Upper lobe of right lung (tissue), 1 donor: ENCODE measurements at places on chromosomes 16 and 17. TPM values are rescaled to one million over a fixed set of nuclear protein-coding genes. Genes with fewer than 3 reads are reported as not detected.

The OR1A1 gene
- not detected for total RNA-seq

The ANKFN1 gene
- total RNA-seq, result 0.75 TPM

DNA sequence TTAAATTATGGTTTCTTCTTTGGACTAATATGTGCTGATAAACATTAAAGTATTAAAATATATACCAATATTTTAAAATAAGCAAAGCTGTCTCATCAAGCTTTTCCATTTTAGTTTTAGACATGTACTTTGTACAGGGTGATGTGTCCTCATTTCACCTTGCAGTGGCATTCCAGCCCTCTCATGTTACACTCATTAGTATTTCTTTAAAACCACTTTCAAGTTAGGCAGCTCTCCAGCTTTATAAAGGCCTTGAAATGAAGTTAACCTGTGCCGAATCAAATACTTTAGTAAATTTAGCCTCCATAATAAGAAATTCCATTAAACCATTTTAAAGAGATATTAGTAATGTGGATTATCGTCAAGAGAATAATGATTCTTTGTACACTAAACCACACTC is 107.6 kb upstream of the HLF start:
- H3K4me1 ChIP-seq, result no peaks in the 10 kb centered on the region
- no peak overlapping the region for H3K4me3 ChIP-seq
- H3K27ac ChIP-seq, result no peak overlapping the region
- no peak for DNase-seq

DNA sequence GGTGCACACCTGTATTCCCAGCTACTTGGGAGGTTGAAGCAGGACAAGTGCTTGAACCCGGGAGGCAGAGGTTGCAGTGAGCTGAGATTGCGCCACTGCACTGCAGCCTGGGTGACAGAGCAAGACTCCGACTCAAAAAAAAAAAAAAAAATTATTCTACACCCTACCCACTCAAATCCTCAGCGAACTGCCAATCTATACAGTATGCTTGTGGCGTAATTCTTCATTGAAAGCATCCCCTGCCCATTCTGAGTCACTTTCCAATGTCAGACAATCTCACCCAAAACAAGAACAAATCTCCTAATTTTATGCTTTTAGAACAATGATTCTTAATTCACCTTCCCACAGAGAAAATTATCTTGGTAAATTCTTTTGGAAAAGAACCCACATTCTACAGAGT is 12.0 kb downstream of the AMFR start:
- no peaks in the 10 kb centered on the region for H3K4me1 ChIP-seq
- DNase-seq, result no peak
- H3K27ac ChIP-seq, result no peak overlapping the region
- no peaks in the 10 kb centered on the region for H3K27me3 ChIP-seq

DNA sequence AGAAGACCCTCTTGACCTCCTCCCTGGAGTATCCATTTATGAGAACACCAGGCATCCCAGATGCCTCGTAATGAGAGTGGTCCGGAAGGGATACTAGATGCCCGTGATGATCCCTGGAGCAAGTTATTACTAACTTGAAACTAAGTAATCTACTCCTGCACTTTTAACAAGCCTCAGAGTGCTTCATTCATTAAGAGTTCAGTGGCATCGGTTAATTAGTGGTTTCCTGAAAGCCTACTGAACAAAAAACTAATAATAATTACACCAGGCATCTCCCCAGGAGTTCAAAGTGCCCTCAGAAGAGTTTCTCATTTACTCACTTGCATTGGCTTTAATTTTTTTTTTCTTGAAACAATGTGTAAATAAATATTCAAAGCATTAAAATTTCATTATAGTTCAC is 22.2 kb downstream of the ZNF75A start:
- no peaks in the 10 kb centered on the region for H3K36me3 ChIP-seq
- no peak overlapping the region for H3K4me3 ChIP-seq
- no peaks in the 10 kb centered on the region for H3K27me3 ChIP-seq
- H3K4me1 ChIP-seq, result no peaks in the 10 kb centered on the region
- DNase-seq, result no peak
- H3K27ac ChIP-seq, result no peak overlapping the region

- no peak overlapping the region for H3K27ac ChIP-seq
- no peaks in the 10 kb centered on the region for H3K36me3 ChIP-seq
- no peak for DNase-seq
- no peaks in the 10 kb centered on the region for H3K4me1 ChIP-seq
- H3K27me3 ChIP-seq, result peaks cover 10% of the 10 kb centered on the region
Observed at GRCh38 chr16:49352892-49353291, 20.7 kb upstream of the C16orf78 start.

- H3K4me1 ChIP-seq, result no peaks in the 10 kb centered on the region
- H3K36me3 ChIP-seq, result no peaks in the 10 kb centered on the region
- no peak overlapping the region for H3K27ac ChIP-seq
- no peak overlapping the region for H3K4me3 ChIP-seq
Observed at GRCh38 chr17:34723875-34724274, 144.5 kb downstream of the TMEM132E start.

- H3K36me3 ChIP-seq, result no peaks in the 10 kb centered on the region
- no peak overlapping the region for H3K27ac ChIP-seq
- DNase-seq, result no peak
- H3K4me3 ChIP-seq, result no peak overlapping the region
Observed at GRCh38 chr17:17402558-17402957, 74.2 kb upstream of the MED9 start.

- H3K4me1 ChIP-seq, result peaks cover 8% of the 10 kb centered on the region
- H3K36me3 ChIP-seq, result no peaks in the 10 kb centered on the region
- H3K27me3 ChIP-seq, result no peaks in the 10 kb centered on the region
Observed at GRCh38 chr17:80800481-80801391, 190.9 kb upstream of the CHMP6 start.

GRCh38 chr16:69482410-69482991 is 58.1 kb downstream of the CYB5B start:
- peak overlapping the region; percentile 88 for H3K27ac ChIP-seq
- peaks cover 12% of the 10 kb centered on the region for H3K4me1 ChIP-seq
- H3K36me3 ChIP-seq, result no peaks in the 10 kb centered on the region
- H3K27me3 ChIP-seq, result no peaks in the 10 kb centered on the region
- H3K4me3 ChIP-seq, result peak overlapping the region; percentile 17
- no peak for DNase-seq
